Neural crest cell (in vitro differentiated cells): ENCODE measurements at places on chromosomes 4 and X. TPM values are rescaled to one million over a fixed set of nuclear protein-coding genes. Genes with fewer than 3 reads are reported as not detected.

Gene NOCT
- 12.9 and 14.1 TPM in 2 replicates for total RNA-seq

Gene TMSB15B
- total RNA-seq, result 36.8 and 40.7 TPM in 2 replicates

Gene CFAP299
- not detected in 2 replicates for total RNA-seq

Gene PLK4
- total RNA-seq, result 49.6 and 54.4 TPM in 2 replicates

Gene FAM236A
- not detected in 2 replicates for total RNA-seq

Gene MED14
- 52.7 and 55.5 TPM in 2 replicates for total RNA-seq

- DNase-seq, result no peak
Measured at GRCh38 chr4:137420901-137421396, 111.3 kb downstream of the PCDH18 start.

DNA sequence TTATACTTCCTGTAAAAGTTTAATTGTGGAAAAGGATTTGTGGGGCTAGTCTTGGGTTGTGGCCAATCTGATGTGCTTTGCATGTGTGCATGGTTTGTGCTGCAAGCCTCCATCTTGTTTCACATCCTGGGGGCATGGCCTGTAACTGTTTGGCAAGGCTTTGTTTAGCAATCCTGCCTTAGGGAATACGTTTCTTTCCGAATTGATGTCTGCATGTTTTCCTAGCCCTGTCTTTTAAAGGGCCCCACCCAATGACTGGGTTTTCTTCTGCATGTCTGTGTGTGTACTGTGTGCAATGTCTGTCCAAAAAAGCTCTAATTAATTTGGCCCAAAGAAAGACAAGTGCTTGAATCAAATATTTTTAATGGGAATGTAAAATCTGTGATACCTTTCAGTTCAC lies 74.6 kb upstream of the MID1IP1 start:
- DNase-seq, result no peak

- DNase-seq, result no peak
Measured at GRCh38 chr4:99790796-99791617, 25.6 kb upstream of the DAPP1 start.

DNA sequence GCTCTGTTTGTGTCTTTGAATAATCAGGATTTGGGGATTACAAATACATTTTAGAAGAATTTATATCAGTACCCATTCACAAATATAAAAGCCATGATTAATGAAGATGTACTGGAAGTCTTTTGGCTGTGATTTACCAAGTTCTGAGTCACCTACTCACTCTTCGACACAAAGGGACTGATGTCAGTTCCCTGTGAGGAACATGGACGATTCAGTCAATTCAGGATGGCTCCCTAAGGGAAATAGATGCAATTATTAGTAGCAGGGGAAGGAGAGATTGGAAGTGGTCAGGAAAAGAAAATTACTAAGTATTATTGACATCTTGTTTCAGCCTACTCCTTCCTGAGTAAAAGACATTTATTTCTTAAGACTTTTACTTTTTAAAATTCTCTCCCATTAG lies 550.7 kb upstream of the SLIT2 start:
- no peak for DNase-seq

DNA sequence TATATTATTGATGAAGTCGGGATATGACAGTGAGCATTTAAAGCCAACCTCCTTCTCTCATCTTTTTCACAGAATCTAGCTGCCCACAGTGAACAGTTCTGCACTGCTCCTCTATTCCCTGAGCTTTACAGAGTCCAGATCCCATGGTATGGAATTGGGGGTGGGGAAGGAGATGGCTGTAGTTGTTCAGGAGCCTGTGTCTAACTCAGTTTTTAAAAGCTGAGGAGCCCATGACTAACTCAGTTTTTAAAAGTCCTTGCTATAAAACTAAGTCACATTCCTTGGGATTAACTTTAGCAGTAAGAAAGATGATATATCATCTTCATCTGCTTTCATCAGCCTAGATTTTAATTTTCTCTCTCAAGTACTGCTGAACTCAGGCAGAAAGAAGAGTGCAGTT lies 96.4 kb upstream of the STIM2 start:
- no peak for DNase-seq

GRCh38 chrX:41381685-41382084 lies 47.7 kb downstream of the DDX3X start:
- DNase-seq, result peak; percentile 4

DNA sequence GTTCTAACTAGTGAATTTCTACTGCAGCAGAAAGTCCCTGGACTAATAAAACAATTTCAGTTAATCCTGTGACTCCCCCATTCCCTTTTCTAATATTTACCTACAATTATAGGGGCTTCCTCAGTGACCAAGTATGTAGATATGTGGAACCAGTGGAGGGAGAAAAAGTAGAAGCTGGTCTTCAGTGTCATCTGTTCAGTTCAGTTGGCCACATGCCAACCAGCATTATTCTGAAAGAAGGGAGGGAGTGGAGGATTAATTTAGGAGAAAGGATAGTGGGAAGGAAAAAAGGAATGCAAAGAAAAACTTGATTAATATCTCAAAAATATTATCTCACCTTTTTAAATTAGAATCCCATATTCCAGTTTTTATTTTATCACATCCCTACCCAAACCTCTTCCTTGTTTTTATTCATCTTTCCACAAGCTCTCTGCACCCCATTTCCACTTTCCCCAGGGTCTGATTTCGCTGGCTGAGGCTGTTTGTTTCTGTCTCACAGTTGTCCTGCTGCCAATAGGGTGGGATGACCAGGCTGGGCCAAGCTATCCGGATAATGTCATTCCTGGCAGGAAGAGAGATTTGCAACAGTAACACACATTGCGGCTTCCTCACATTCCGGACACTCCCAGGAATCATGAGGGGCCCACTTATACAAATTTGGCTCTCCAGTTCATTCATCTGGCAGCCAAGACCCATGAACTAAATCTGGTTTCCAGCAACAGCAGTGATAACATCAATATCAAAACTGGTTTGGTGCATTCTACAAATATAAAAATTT lies 24.6 kb upstream of the ANTXR2 start:
- no peak for DNase-seq

DNA sequence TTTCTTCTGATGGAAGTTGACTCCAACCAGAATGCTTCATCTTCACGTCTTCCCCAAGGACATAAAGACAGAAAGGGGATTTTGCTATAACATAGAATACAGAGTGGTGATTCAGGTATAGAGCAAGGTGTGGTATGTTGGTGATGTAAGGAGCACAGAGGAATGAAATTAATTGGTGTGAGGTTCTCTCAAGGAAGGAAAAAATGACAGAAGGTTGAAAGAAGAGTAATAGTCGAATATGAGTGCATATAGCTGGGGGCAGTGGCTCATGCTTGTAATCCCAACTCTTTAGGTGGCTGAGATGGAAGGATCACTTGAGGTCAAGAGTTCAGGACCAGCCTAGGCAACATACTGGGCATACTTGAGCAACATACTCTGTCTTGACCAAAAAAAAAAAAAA lies 20.1 kb downstream of the KIAA0232 start:
- no peak for DNase-seq
